ENCODE measurements at places on chromosomes 3 and 15. TPM values are rescaled to one million over a fixed set of nuclear protein-coding genes. Genes with fewer than 3 reads are reported as not detected.

GRCh38 chr3:120258009-120258408, 27.0 kb downstream of the GPR156 start:
- DNase-seq = no peak

GRCh38 chr3:194314388-194315068, 36.6 kb downstream of the CPN2 start:
- no peak for DNase-seq

The RBM15B gene
- polyA plus RNA-seq = 16.2 TPM

DNA sequence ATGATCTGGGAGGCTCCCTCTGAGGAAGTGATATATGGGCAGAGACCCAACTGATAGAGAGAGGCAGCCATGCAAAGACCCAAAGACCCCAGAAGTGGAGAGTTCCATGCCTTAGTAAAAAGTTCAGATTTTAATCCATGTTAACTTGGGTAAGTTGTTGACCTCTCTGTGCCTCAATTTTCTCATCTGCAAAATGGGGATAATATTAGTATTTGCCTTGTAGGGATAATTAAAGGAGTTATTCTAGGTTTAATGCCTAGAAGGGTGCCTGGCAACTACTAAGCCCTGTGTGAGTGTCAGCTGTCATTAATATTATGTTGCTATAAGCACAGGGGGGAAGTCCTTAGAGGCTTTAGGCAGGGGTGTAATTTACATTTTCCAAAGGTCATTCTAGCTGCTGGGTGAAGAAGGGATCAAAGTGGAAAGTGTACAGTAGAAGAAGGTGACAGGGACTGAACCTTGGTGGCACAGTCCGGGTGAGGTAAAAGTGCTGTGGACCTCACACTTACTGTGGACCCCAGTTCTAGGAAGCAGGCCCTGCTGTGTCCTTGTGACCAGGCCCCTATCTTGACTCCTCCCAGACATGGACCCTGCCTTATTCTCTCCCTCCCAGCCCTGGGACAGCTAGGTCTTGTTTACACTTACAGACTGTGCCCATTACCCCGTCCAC, 3.0 kb upstream of the RAD18 start:
- DNase-seq = no peak

DNA sequence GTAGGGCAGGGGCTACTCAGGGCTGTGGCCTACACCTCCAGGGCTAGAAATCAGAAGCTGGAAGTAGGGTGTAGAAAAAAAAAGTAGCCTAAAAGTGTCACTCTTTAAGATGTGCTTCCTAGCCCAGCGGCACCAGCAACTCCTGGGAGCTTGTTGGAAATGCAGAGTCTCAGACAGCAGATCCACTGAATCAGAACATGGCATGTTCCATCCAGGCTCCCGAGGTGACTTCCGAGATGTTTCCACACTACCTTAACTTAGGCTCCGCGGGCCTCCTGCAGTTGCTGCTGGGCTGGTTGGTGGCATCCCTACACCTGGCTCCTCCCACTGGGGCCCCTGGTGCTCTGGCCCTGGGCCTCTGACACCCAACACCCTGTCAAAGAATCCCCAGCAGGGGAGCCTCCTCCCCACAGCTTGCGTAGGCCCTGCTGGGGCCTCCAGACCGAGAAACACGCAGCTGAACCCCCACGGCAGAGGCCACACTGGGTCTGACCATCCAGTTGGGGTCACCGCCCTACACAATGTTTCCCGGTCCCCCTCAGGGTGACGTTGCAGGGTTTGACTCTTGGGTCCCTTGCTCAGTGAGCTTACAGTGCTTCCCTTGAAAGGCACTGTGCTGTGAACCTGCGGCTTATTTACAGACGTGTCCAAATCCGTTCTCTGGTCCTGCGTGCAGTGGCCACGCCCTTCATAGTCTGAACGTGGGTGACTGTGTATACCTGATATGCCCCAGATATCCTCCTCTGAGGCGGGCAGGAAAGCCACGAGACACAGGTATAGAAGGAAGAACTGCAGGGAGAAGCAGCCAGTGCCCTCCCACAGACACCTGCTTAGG, 46.5 kb downstream of the FAM174B start:
- no peak for DNase-seq

DNA sequence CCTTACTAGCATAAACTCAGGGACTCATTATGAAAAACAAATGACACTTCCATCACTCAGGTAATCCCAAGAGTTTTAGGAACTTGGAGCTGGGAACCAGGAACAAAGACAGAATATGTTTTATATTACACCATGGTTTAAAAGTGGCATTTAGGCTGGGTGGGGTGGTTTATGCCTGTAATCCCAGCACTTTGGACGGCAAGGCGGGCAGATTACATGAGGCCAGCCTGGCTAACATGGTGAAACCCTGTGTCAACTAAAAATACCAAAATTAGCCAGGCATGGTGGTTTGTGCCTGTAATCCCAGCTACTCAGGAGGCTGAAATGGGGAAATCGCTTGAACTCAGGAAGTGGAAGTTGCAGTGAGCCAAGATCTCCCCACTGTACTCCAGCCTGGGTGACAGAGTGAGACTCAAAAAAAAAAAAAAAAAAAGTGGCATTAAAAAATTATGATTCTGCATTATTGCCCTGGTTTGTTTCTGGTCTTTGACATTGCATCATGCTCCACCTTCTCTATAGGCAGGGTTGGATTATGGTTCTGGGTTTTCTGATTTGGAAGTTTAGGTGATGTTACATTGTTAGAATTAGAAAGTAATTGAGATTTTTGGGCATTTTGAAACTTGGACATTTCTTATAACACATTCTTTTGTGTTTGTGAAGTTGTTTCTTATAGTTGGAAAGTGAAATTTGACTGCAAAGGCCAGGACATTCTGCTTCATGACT, 19.0 kb downstream of the SQOR start:
- no peak for DNase-seq

DNA sequence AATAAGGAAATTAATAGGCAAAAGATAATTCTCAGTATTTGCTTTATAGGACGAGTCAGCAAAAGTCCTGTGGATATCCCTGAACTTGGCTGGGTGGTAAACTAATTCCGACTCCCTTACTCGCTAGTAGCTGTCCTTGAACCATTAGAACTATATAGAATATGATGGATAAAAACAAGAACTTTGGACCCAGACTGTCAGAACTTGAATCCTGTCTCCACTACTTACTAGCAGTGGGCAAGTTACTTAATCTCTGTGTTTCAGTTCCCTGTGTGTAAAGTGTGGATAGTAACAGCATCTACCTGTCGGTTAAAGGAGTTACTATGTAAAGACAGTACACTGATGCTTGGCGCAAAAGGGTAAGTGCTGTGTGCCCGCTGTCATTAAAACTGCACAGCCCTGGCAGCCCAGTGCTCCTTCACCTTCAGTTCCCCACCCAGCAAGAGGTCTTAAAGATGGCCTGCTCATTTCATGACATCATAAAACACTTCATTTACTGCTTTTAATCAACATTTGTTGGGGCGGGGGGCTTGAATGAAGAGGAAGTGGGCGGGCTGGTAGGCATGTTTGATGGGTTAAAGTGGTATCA, 7.3 kb downstream of the TPM1 start:
- DNase-seq = no peak

DNA sequence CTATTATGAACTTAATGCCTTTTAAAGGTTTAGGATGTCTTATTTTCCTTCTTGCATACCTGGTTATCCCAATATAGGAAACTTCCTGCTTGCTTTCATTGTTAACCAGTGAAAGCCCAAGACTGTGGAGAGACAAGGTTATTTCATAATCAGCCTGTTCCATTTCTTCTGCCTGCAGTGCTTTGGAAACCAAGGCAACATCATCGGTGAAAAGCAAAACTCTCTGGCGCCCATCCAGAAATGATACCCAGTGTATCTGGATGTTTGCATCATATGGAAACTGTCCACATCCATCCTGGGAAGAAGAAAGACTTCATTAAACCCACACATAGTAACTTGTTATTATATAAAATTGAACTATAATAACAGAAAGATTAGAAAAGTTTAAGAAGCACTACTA, 170.1 kb downstream of the VPS13C start:
- DNase-seq = no peak

DNA sequence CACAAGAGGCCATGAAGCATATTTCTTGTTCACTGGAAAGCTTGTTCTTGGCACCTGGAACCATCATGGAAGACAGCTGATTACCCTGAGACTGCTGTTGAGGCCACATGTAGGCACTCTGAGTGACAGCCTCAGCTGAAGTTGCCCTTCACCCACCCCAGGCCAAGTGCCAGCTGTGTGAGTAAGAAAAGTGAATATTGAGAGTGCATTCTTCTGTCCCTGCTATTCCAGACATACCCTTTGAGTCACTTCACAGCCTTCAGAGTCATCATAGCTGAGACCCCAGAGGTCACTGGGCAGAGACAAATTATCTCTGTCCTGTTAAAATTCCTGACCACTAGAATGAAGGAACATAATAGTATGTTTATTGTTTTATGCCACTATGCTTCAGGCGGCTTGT, 79.6 kb downstream of the NFKBIZ start:
- peak; percentile 73 for DNase-seq

DNA sequence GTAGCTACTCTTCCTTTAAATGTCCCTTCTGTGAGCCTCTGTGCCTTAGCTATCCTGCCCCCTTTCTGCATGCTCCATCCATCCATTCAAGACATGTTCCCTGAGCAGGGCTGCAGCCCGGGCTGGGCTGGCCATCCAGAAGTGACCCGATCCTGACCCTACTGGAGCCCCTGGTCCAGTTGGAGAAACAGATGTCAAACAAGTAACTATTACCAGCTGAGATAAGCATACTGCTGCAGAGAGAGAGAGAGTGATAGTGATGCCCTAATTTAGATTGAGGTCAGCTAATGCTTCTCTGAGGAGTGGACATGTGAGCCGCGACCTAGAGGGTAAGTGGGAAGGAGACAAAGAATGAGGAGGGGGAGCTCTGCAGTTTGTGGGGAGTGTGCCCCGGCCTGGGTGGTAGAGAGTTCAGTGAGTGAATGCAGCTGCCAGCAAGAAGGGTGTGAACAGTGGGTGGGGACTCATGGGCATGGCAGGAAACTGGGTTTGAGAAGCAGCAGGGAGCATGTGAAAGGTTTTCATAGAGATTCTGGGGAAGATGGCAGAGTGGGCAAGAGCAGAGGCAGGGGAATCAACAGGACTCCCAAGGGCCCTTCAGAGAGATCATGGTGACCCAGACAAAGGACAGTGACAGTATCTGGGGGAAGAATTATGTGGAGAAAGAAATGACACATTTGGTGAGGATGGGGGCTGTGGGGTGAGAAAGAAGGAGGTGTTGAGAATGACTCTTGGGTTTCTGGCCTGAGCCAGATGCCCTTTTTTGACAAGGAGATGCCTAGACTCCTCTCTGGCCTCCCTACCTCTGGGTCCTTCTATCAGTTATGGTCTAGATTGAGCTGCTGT, 44.9 kb downstream of the CHCHD6 start:
- no peak for DNase-seq

DNA sequence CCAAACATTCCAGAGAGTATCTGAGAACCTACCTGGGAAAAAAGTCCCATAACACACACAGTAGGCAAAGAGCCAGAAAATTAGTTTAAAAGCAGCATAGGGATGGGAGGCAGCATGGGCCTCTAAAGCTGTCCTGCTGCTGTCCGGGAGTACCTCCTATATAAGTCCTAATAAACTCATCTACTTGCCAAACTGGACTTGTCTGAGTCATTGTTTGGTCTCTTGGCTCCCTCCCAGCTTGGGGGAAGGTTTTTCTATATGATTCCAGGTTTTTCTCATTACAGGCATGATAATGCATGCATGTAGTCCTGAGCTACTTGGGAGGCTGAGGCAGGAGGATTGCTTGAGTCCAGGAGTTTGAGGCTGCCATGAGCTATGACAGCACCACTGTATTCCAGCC, 17.5 kb upstream of the HACD2 start:
- DNase-seq = peak; percentile 94

GRCh38 chr3:17845026-17845812, 102.8 kb upstream of the TBC1D5 start:
- no peak for DNase-seq

DNA sequence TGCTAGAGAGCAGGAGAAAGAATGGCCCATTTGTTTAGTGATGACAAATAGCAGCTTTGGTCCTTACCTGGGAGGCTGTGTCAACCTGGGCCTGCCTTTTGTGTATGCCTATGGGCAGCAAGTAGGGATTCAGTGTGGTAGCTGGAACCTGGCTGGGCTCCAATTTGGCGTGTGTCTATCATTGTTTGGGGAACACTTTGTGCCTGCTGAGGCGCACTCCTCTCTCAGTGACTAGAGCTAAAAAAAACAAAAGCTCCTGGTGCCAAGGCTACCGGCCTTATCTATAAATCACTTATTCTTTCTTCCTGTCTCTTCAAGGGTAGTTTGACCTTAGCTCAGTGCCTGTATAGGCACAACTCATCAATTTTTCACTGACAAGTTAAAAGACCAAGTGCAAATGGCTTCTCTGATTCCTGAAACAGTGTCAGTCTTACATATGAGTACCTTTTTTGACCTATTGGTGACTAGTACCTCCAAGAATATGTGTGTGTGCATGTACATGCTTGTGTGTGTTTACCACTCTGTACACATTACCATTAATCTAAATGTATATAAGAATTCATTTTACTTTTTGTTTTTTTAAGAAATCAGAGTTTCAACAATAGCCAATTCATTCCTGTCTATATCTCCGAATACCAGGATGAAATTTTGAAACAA, 54.6 kb downstream of the GMNC start:
- DNase-seq = no peak

DNA sequence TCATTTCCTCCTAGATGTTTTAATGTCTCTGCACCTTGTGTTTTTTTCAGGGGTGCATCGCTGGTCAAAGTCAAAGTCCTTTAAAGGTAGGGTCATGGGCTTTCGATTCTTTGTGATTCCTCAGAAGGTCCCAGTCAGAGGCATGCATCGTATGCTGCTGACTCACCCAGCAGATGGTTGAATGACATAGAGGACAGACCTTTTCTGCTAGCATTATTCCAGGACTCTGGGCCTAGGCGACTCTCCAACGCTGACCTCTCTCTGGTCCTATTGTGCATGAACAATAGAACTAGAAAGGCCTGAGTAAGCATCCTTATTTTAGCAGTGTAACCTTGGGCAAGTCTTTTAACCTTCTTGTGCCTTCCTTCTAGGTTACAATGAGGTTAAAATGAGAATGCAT, 75.9 kb downstream of the DGKG start:
- peak; percentile 41 for DNase-seq

DNA sequence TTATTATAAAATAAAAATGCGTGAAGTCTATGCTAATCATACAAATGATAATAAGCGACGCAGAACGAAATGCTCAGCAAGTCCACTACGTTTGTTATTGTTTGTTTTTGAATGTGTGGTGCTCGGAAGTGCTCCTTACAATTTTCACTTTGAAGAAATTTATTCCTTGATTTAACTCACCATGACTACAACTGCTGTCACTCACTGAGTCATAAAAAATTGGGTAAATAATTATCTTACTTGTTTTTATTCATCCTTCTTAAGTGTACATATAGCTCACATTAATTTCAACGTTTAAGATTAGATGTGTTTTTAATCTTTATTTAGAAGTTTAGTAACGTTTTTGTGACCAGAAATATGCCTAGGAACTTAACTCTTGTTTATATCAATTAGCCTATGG, 66.7 kb upstream of the NANOGP8 start:
- no peak for DNase-seq

- peak; percentile 82 for DNase-seq
These were observed 34.1 kb upstream of the HACD2 start for GRCh38 chr3:123618768-123619484.

DNA sequence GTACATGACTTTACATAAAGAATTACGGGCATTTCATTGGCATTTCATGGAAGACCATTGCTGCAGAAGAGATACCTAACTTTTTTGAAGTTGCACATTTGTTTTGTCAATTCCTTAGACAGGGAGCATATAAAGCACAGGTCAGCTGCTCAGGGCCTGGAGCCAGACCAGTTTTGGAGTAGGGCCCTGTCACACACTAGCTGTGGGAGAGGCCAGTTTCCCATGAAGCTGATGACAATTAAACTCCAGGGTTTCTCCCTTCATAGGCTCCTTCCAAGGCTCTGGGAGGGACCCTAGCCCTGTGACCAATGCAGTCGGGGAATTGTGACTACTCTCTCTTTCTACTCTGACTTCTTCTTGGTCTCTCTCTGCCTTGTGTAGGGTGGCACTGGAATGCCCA, 107.3 kb upstream of the SELENOK start:
- no peak for DNase-seq

Measured in IMR-90 (cell line).